PC-3 (cell line): ENCODE measurements at places on chromosomes 12 and 14. TPM values are rescaled to one million over a fixed set of nuclear protein-coding genes. Genes with fewer than 3 reads are reported as not detected.

NFE2 gene
- total RNA-seq: 0.26 and 0.40 TPM in 2 replicates

ALX1 gene
- not detected in 2 replicates for total RNA-seq

SPRING1 gene
- 33.4 and 45.2 TPM in 2 replicates for total RNA-seq

CYP46A1 gene
- total RNA-seq: 0.52 and 1.2 TPM in 2 replicates
